ENCODE measurements at places on chromosomes 2 and 18. TPM values are rescaled to one million over a fixed set of nuclear protein-coding genes. Genes with fewer than 3 reads are reported as not detected.

- H3K27me3 ChIP-seq = peaks cover 28% of the 10 kb centered on the region
- no peak overlapping the region for H3K4me3 ChIP-seq
- DNase-seq = no peak
- H3K4me1 ChIP-seq = no peaks in the 10 kb centered on the region
These were observed 2.2 kb downstream of the AQP4 start for GRCh38 chr18:26863122-26863879.

VWA3B gene
- total RNA-seq = not detected

TFCP2L1 gene
- total RNA-seq = 0.02 TPM

IL36A gene
- not detected for total RNA-seq

DNA sequence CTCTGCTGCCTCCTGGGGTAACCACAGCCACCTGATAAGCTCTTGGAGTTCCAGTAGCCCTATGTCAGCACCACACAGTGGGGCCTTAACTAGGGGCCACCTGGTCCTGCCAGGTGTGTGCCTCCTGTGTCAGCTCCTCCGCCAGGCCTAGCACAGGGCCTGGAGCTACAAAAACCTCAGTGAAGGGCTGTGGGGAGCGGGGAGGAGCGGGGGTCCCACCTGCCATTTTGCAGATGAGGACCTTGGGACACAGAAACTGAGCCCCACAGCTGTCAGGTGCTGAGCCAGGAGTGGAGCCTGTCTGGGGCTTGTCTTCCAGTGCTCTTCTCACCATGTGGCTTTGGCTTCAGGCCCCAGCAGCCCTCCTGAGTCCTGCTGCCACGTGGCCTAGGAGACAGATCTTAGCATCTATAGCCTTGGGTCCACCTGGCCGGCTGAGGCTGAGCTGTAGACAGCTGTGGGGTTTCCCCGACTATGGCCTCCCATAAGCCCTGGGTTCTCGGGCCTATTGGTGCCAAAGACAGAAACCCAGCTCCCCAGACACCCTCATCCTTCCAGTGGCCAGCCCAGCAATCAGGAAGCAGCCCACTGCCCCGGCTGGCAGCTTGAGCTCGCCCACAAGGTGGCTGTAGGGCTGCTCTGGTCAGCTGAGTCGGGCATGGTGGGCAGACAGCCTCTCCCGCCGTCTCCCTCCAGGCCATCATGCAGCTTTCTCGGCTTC is 104.5 kb upstream of the MCFD2 start:
- DNase-seq = no peak
- no peak overlapping the region for H3K4me3 ChIP-seq
- H3K36me3 ChIP-seq = peaks cover 26% of the 10 kb centered on the region
- peaks cover 23% of the 10 kb centered on the region for H3K4me1 ChIP-seq
- H3K27ac ChIP-seq = no peak overlapping the region

COL4A4 gene
- total RNA-seq = 0.15 TPM

GRCh38 chr2:219961947-219962498 is 334.6 kb downstream of the SLC4A3 start:
- H3K27me3 ChIP-seq = no peaks in the 10 kb centered on the region
- H3K27ac ChIP-seq = no peak overlapping the region
- no peak for DNase-seq
- no peak overlapping the region for H3K4me3 ChIP-seq
- H3K36me3 ChIP-seq = no peaks in the 10 kb centered on the region

DNA sequence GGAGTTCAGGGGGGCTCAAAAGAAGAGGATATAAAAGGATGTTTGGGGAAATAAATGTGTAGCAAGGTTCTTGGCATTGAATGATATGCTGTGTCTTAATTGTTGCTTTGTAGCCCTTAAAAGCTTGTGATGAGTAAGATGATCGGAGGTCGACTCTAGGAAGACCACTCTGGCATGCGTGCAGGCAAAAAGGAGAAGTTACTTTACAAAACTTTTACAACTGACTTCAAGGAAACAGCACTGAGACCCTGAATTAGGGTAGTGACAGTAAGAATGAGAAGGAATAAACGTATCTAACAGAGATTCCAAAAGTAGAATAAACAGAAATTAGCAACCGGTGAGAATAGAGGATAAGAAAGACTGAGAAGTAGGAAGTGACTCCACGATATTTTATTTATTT is 228.7 kb upstream of the TANK start:
- no peaks in the 10 kb centered on the region for H3K36me3 ChIP-seq
- no peaks in the 10 kb centered on the region for H3K4me1 ChIP-seq
- no peak overlapping the region for H3K27ac ChIP-seq
- H3K4me3 ChIP-seq = no peak overlapping the region

GRCh38 chr2:182860858-182861257 is 5.6 kb downstream of the FRZB start:
- H3K27me3 ChIP-seq = peaks cover 47% of the 10 kb centered on the region
- H3K27ac ChIP-seq = no peak overlapping the region
- no peak overlapping the region for H3K4me3 ChIP-seq
- H3K4me1 ChIP-seq = peaks cover 3% of the 10 kb centered on the region
- DNase-seq = no peak

GRCh38 chr2:65536596-65536995 is 104.2 kb upstream of the SPRED2 start:
- peaks cover 4% of the 10 kb centered on the region for H3K27me3 ChIP-seq
- no peak overlapping the region for H3K4me3 ChIP-seq
- H3K27ac ChIP-seq = no peak overlapping the region
- H3K4me1 ChIP-seq = peaks cover 1% of the 10 kb centered on the region
- no peak for DNase-seq

GRCh38 chr2:178811901-178812300 is 4.7 kb upstream of the TTN start:
- H3K4me1 ChIP-seq = no peaks in the 10 kb centered on the region
- no peaks in the 10 kb centered on the region for H3K36me3 ChIP-seq
- DNase-seq = no peak
- H3K27ac ChIP-seq = no peak overlapping the region

- DNase-seq = no peak
- H3K4me3 ChIP-seq = no peak overlapping the region
- H3K36me3 ChIP-seq = peaks cover 20% of the 10 kb centered on the region
- H3K4me1 ChIP-seq = peaks cover 11% of the 10 kb centered on the region
- H3K27me3 ChIP-seq = no peaks in the 10 kb centered on the region
- H3K27ac ChIP-seq = no peak overlapping the region
These were observed 21.7 kb downstream of the MIB1 start for GRCh38 chr18:21762181-21762772.

All from activated CD4-positive, alpha-beta T cell treated with anti-CD3 and anti-CD28 coated beads, Interleukin-2, amount 10 ng/mL, durations not matched to agents 7 days and 5 days (primary cell).